Mucosa of gallbladder (tissue), 1 donor: ENCODE measurements at places on chromosomes 4 and X. TPM values are rescaled to one million over a fixed set of nuclear protein-coding genes. Genes with fewer than 3 reads are reported as not detected.

Gene RBPJ
- total RNA-seq = 72.1 TPM

Gene DOK7
- total RNA-seq = 7.4 TPM

Gene GALNTL6
- 0.75 TPM for total RNA-seq

GRCh38 chrX:95248386-95248785, 1436.3 kb upstream of the DIAPH2 start:
- DNase-seq = no peak

DNA sequence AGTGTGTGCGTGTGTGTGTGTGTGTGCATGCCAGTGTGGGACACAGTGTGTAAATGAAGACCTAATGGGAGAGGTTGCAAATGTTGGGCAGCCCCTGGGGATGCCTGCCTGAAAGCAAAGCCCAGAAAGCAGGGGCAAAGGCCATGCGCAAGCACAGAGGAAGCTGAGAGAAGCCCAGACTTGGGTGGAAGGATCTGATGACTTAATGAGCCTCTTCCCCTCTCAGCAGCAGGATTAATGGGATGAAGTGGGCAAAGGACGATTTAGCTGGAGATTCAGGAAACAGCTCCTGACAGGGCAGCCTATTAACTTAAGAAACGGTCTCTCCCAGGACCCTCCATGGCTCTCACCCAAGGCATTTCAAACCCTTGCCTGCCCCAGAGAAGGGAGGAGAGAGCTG, 107.3 kb downstream of the EFNB1 start:
- DNase-seq = no peak

DNA sequence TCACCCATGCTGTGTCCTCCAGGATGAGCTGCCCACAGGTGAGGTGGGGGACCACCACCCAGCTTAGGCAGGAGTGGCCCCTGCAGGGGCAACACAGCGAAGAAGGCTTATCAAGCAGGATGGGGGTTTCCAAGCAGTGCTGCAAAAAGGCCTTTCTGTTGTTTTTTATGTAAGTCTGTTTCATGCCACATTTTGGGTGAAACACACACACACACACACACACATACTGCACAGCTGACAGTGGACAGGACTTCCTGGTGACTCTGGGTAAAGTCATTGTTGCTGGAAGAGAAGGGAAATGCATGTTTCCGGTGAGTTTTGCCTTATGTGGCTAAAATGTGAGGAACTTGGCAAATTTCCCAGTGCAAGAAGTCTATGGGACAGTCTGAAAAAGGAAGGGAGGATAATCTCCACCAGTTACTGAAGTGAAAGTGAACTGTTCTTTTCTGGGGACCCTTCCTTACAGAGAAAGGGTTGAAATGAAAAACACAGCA, 119.2 kb downstream of the IRF2 start:
- peak; percentile 55 for DNase-seq

DNA sequence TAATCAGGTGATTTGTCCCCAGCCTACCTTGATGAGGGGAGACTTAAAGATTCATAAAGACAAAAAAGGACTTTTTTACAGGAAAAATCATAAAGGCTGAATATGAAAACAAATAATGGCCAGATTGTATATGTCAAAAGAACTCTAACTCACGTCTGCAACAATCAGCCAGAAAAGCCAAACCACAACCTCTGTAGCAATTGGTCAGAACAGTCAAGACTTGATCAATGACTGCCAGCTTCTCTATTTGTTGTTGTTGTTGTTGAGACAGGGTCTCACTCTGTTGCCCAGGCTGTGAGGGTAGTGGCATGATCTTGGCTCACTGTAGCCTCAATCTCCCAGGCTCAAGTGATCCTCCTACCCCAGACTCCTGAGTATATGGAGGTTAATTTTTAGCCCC, 35.9 kb upstream of the PPA2 start:
- no peak for DNase-seq

DNA sequence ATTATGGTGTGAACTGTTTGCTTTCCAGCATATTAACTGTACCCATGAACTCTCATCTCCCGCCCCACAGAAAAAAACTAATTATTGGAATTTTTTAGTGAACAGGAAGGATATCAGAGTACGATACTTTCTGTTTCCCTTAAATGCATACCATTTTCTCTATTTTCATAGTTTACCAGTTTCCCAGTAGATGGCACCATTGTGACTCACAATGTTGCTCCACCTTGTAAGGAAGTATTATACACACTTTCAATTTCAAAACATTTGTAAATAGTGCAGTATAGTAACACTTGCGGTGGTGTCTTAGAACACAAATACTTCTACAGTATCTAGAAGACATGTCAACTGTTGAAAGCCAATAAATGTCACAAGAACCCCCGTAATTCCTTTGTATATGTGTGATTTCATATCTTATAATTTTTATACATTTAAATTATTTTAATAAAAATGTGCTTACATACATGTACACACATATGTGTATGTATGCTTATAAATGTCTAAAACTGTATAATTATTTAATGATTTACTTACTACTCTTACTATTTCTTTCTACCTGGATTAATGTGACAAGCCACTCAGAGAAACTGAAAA, 167.3 kb downstream of the SLIT2 start:
- DNase-seq = no peak

GRCh38 chr4:7254736-7255487, 62.6 kb downstream of the SORCS2 start:
- no peak for DNase-seq

DNA sequence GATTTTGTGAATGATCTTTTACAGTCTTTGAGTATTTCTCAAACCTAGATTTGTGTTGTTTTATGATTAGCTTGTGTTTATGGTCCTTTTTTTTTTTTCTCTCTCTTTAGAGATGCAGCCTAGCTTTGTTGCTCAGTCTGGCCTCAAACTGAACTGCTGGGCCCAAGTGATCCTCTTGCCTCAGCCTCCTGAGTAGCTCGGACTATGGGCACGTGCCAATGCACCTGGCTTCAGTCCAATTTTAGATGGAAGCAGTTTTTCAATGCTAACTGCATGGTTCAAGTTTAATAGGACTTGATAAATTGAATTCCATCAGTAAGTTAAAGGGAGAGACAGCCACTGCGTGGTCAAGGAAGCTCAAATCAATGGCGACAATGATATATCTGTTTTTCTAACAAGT, 3.8 kb upstream of the FGG start:
- DNase-seq = no peak

DNA sequence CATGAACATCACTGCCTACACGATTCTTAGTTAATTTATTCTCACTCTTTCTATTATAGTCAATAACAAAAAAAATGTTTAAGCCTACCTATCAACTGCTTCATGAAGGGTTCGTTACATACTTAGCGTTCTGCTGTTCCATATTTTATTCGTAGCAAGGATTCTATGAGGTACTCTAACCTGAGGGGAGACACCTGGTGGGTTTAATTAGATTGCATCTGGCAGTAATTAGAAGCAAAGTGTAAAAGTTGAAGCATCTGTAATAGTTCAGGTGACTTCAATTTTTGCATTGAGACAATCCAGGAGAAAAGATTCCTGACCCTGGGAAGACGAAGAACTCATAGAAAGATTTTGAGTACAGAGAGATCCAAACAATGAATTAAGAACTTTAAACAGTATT, 1655.8 kb upstream of the TENM3 start:
- DNase-seq = no peak

- DNase-seq = no peak
These were observed 89.7 kb downstream of the SPANXN4 start for GRCh38 chrX:143115466-143115865.

- DNase-seq = no peak
These were observed 44.2 kb downstream of the EVC start for GRCh38 chr4:5755161-5755560.

GRCh38 chrX:16788477-16788876, 2.2 kb downstream of the TXLNG start:
- DNase-seq = no peak

GRCh38 chr4:176198316-176198903, 3.0 kb upstream of the SPATA4 start:
- DNase-seq = no peak

DNA sequence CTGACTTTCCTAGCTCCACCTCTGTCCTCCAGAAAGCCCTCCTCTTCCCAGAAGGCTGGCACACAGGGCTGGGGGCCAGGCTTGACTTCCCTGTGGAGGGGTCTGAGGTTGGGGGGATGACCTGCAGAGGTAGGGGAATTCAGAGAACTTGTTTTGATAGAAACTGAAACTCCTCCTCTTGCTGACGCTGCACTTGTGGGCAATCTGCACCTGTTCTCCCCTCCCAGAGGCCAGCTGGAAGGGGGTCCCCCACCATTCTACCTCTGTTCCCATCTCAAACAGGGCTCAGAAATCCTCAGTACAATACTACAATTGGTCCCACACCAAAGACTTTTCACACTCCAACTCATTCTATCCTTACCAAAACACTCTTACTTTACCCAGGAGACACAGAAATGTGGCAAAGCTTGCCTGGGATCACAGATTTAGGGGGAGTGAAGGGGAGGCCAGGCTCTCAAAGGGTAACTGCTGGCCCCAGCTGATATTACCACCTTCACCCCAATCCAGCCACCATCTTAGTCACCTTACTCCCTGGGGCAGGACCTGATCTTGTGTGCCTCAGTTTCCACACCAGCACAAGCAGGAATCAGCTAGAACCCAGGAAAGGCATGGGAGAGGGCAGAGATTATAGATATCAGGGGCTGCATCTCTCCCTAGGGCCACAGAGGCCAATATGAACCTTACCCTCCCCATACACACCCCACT, 18.5 kb downstream of the OTUD5 start:
- no peak for DNase-seq
